Activated CD8-positive, alpha-beta T cell treated with anti-CD3 and anti-CD28 coated beads for 36 hours (primary cell): ENCODE measurements at places on chromosomes 7 and 10.
A peak's percentile ranks its signal among the peaks of the same experiment; 100 is the strongest.

- no peak for DNase-seq
These were observed 54.5 kb upstream of the FAM180A start for GRCh38 chr7:135803143-135803542.

GRCh38 chr7:100692578-100692961 is 1.5 kb downstream of the GIGYF1 start:
- no peak for DNase-seq

GRCh38 chr10:103836861-103837260 is 18.5 kb downstream of the SH3PXD2A start:
- DNase-seq: no peak

DNA sequence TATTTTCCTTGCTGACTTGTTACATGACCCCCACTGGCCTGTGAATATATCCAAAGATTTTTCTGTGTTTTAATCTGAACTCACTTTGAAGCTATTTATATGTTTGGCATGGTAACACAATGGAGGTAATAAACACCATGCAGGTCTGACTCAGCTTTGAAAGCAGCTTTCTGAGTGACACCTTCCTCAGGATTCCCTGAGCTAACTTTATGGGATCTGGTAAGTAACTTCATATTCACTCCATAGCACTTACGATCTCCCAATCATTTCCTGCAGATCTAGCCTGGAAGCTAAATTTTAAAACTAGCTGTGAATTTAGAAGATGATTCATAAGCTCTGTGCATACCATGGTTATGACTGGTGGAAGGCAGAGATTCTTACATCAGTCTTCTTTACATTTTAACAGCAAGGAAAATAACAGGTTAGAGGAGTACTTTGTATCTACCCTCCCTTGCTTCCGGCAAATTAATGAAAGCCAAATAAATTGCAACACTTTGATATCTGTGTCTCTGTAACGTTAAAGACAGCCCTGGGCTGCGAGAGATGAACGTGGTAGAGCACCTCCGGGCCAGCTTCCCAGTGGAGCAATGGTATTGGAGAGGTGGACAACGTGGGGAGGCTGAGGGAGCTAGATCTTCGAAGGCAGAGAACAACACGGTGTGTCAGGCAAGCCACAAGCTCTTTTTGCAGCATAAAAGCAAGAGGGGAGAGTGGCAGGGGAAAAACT is 170.2 kb upstream of the KLF14 start:
- no peak for DNase-seq

- no peak for DNase-seq
These were observed 29.1 kb downstream of the GARIN1A start for GRCh38 chr7:128701062-128701785.

DNA sequence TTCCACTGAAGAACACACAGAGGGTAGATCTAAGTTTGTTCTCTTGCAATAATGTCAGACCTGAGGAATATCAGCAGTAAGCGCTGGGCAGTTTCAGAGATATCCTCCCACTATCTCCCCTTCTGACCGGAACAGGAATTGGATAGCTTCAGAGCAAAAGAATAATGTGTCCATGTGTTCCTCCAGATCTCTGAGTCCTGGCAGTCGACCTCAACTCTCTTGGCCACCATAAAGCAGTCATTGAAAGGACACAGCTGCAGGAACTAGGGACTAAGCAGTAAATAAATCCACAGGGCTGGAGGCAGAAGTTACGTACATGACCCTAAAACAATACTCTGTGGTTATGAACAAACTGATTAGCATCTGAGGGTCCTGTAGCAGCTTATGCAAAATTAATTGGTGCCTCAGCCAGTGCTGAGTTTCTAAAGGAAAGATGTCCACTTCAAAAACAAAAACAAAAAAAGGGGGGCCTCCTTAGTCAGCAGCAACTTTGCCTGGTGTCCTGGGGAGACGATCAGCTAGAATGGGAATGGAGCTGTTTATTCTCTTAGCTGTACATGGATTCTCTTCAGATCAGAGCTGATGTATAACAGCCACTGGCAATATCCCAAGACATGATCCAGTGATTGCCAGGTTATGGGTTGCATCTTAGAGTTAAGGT is 6.4 kb upstream of the PRTFDC1 start:
- DNase-seq: no peak

GRCh38 chr7:30423788-30424505 is 54.6 kb downstream of the NOD1 start:
- DNase-seq: no peak

DNA sequence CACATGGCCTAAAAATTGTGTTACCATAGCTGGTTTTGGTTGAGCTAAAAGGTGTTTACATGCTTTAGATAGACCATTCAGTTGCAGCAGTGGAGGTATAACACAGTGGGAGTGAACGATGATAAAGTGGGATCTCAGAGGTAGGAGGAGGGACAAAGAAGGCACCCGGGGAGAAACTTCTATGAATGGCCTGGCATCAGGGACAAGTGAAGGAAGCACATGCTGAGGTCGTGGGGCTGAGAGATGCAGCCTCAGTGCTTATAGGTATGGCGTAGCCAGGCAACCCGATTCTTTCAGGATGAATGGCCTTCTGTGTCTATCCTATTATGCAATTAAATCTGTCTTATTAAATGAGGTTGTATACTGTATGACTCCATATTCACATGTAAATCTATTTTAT is 3.9 kb upstream of the CDK6 start:
- no peak for DNase-seq

DNA sequence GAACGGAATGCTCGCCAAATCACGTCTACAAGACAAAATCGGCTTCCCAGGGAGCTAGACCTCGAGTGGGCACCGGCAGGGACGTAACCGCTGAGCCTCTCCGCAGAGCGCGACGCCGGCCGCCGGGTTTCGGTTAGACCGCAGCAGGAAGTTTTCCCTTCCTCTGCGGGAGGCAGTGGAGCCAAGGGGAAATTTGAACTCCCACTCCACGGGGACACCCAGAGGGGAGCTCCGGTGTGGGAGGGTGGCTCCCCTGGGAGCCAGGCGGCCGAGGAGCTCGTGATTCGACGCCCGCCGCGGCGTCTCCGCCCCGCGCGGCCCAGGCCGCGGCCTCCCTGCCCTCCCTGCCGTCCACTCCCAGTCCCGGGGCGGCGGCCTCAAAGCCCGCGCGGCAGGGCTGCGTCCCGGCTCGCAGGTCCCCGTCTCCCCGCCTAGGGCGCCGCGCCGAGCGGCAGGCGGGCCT is 426 bp downstream of the SYPL1 start:
- peak; percentile 38 for DNase-seq

GRCh38 chr10:14560791-14561765 is 213.6 kb downstream of the FAM107B start:
- DNase-seq: peak; percentile 53

- no peak for DNase-seq
These were observed 5.6 kb upstream of the MTG1 start for GRCh38 chr10:133388236-133388972.

DNA sequence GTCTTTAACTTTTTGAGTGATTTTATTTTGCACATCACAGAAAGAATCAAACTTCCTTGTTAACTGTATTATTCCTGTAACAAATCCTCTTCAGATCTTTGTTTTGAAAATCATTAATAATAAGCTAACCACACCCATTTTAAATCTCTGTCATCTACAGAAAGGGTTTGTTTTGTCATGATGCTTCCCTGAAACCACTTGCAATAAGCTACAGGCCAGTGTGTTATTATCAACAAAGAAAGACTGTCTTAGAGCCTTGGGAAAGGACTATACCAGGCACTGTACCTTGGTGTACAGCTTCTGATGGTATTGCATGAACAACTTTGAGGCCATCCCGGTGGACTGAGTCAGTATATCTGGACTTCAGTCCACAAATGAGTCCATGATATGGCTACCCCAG is 145.3 kb upstream of the FAM3C start:
- no peak for DNase-seq

DNA sequence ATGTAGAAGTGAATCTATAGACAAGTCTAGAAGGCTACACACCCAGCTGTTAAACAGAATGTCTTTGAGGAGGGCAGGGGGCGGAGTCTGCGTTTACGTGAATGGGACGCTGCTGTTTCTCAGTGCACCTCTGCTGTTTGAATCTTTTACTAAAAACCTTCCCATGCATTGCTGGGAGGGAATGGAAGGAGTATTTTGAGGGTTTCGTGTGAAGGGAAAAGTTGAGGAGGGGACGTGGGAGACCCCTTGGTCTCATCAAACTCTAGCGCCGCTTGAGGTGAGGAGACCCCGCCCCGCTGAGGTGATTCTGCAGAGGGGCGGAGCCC is 492 bp upstream of the VCL start:
- peak; percentile 87 for DNase-seq

GRCh38 chr7:2261611-2262010 is 19.6 kb downstream of the NUDT1 start:
- DNase-seq: peak; percentile 37
